ENCODE measurements at places on chromosomes 1 and 21. TPM values are rescaled to one million over a fixed set of nuclear protein-coding genes. Genes with fewer than 3 reads are reported as not detected.

Gene RHD
- total RNA-seq = not detected

Gene PRAMEF5
- total RNA-seq = not detected

Gene PROK1
- total RNA-seq = not detected

Gene DNAJC28
- 1.9 TPM for total RNA-seq

Gene USH2A
- not detected for total RNA-seq

All from pericardium fibroblast (primary cell).